ENCODE measurements at places on chromosomes 1 and 21. TPM values are rescaled to one million over a fixed set of nuclear protein-coding genes. Genes with fewer than 3 reads are reported as not detected.

GRCh38 chr1:229385853-229386456, 43.1 kb upstream of the CCSAP start:
- H3K27me3 ChIP-seq, result peaks cover 23% of the 10 kb centered on the region
- no peaks in the 10 kb centered on the region for H3K4me1 ChIP-seq
- H3K4me3 ChIP-seq, result no peak overlapping the region
- no peaks in the 10 kb centered on the region for H3K36me3 ChIP-seq

- peaks cover 68% of the 10 kb centered on the region for H3K36me3 ChIP-seq
- no peak overlapping the region for H3K4me3 ChIP-seq
- H3K27ac ChIP-seq, result no peak overlapping the region
Observed at GRCh38 chr21:28959367-28960099, 33.1 kb downstream of the LTN1 start.

- no peak overlapping the region for H3K4me3 ChIP-seq
- no peaks in the 10 kb centered on the region for H3K4me1 ChIP-seq
- H3K36me3 ChIP-seq, result no peaks in the 10 kb centered on the region
- H3K27me3 ChIP-seq, result peaks cover 6% of the 10 kb centered on the region
Observed at GRCh38 chr1:199515261-199515660, 512.2 kb upstream of the NR5A2 start.

- no peak overlapping the region for H3K27ac ChIP-seq
- H3K4me3 ChIP-seq, result no peak overlapping the region
- H3K4me1 ChIP-seq, result no peaks in the 10 kb centered on the region
- no peaks in the 10 kb centered on the region for H3K27me3 ChIP-seq
- no peaks in the 10 kb centered on the region for H3K36me3 ChIP-seq
- no peak for DNase-seq
Observed at GRCh38 chr1:94951046-94951445, 24.1 kb upstream of the CNN3 start.

DNA sequence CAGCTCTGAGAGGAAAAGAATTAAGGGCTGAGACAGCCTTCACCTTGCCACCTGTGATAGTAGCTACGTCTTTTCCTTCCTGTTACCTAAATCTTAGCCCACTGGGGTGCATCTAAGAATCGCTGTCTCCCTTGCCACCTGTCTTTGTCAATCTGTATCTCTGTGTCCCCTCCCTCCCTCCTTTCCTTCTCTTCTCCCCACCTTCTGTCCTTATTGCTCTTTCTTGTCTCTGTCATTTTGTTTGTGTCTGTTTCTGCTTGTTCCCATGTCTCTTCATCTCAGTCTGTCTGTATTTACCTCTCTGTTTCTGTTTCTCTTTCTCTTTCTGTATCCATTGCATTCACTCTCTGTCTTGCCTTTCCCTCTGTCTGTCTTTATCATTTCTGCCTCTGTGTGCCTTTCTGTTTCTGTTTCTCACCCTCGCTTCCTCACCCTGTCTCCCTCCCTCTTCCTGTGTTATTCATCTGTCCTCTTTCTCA, 30.2 kb downstream of the SLC22A15 start:
- H3K27ac ChIP-seq, result peak overlapping the region; percentile 77
- peaks cover 7% of the 10 kb centered on the region for H3K4me1 ChIP-seq
- no peaks in the 10 kb centered on the region for H3K36me3 ChIP-seq
- peak; percentile 15 for DNase-seq
- peaks cover 4% of the 10 kb centered on the region for H3K27me3 ChIP-seq

- H3K4me1 ChIP-seq, result peaks cover 47% of the 10 kb centered on the region
- no peaks in the 10 kb centered on the region for H3K27me3 ChIP-seq
- H3K4me3 ChIP-seq, result peak overlapping the region; percentile 45
- peak overlapping the region; percentile 76 for H3K27ac ChIP-seq
- H3K36me3 ChIP-seq, result peaks cover 69% of the 10 kb centered on the region
Observed at GRCh38 chr1:235124665-235125064, 4.0 kb downstream of the TOMM20 start.

DNA sequence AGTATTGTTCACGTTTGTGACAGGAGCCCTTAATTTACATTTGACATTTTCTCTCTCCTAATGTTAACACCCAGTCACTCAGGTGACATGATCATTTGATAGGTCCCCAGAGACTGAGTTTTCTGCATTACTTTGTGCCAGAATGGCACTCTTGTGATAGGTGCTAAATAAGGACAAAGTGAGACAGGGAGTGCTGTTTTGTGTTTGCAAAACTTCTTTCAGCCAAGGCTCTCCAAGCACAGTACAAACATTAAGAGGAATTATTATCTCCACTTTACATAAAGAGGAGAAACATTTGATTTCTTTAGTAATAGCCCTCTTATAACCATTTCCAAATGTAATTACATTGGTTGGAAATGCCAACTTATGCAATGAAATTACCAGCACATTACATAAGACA, 355.2 kb downstream of the NTNG1 start:
- no peaks in the 10 kb centered on the region for H3K4me1 ChIP-seq
- no peak overlapping the region for H3K4me3 ChIP-seq
- peaks cover 14% of the 10 kb centered on the region for H3K27me3 ChIP-seq
- no peak overlapping the region for H3K27ac ChIP-seq
- H3K36me3 ChIP-seq, result no peaks in the 10 kb centered on the region

GRCh38 chr21:36926989-36927718, 39.3 kb downstream of the HLCS start:
- no peak overlapping the region for H3K27ac ChIP-seq
- no peaks in the 10 kb centered on the region for H3K36me3 ChIP-seq
- no peak for DNase-seq
- H3K4me1 ChIP-seq, result peaks cover 2% of the 10 kb centered on the region
- H3K4me3 ChIP-seq, result no peak overlapping the region

DNA sequence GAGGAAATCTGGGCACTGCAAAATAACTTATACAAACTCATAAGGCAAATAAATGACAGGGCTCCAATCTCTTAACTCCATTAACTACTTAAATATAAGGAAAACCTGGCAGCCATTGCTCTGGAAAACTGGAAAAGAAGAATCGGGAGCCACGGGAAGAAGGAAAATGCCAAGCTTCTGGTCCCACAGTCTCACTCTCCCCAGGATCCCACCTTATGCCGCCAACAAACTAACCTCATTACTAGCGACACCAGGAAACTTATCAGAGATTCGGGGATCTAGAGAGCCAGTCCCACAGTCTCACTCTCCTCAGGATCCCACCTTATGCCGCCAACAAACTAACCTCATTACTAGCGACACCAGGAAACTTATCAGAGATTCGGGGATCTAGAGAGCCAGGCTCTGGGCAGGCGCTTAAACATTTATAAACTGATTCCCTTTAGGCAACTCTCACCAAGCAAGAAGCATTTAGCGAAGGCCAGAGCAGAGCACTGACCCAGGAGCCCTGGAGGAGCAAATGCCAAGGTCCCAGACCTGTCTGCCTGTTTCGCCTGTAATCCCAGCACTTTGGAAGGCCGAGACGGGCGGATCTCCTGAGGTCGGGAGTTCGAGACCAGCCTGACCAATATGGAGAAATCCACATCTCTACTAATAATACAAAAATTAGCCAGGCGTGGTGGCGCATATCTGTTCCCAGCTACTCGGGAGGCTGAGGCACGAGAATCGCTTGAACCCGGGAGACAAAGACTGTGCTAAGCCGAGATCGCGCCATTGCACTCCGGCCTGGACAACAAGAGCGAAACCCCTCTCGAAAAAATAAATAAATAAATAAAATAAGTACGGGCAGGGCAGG, 720 bp downstream of the PSMB2 start:
- H3K4me3 ChIP-seq, result peak overlapping the region; percentile 99
- no peak for DNase-seq
- peaks cover 17% of the 10 kb centered on the region for H3K27me3 ChIP-seq
- peak overlapping the region; percentile 98 for H3K27ac ChIP-seq
- peaks cover 21% of the 10 kb centered on the region for H3K36me3 ChIP-seq
- peaks cover 32% of the 10 kb centered on the region for H3K4me1 ChIP-seq

- H3K27me3 ChIP-seq, result peaks cover 9% of the 10 kb centered on the region
- H3K27ac ChIP-seq, result no peak overlapping the region
- no peak for DNase-seq
- H3K4me1 ChIP-seq, result no peaks in the 10 kb centered on the region
Observed at GRCh38 chr21:45318146-45318555, 30.5 kb upstream of the POFUT2 start.

- no peak overlapping the region for H3K4me3 ChIP-seq
- no peaks in the 10 kb centered on the region for H3K27me3 ChIP-seq
- no peaks in the 10 kb centered on the region for H3K4me1 ChIP-seq
- DNase-seq, result no peak
Observed at GRCh38 chr1:91334856-91335255, 69.8 kb downstream of the HFM1 start.

GRCh38 chr1:174497478-174497877, 49.7 kb downstream of the GPR52 start:
- H3K27ac ChIP-seq, result no peak overlapping the region
- H3K27me3 ChIP-seq, result no peaks in the 10 kb centered on the region
- DNase-seq, result no peak

- H3K36me3 ChIP-seq, result no peaks in the 10 kb centered on the region
- no peaks in the 10 kb centered on the region for H3K27me3 ChIP-seq
- no peak overlapping the region for H3K4me3 ChIP-seq
- no peak overlapping the region for H3K27ac ChIP-seq
Observed at GRCh38 chr1:101980974-101981373, 15.8 kb downstream of the OLFM3 start.

- no peak overlapping the region for H3K4me3 ChIP-seq
- peaks cover 38% of the 10 kb centered on the region for H3K4me1 ChIP-seq
- no peak for DNase-seq
- peaks cover 19% of the 10 kb centered on the region for H3K27me3 ChIP-seq
- no peaks in the 10 kb centered on the region for H3K36me3 ChIP-seq
Observed at GRCh38 chr1:9427388-9427787, 111.9 kb upstream of the SLC25A33 start.

- no peak overlapping the region for H3K27ac ChIP-seq
- peaks cover 25% of the 10 kb centered on the region for H3K27me3 ChIP-seq
- no peak for DNase-seq
- H3K36me3 ChIP-seq, result no peaks in the 10 kb centered on the region
- no peak overlapping the region for H3K4me3 ChIP-seq
Observed at GRCh38 chr1:212644866-212645545, 36.4 kb downstream of the ATF3 start.

GRCh38 chr1:109279615-109280278, 3.2 kb downstream of the PSRC1 start:
- no peak for DNase-seq
- no peak overlapping the region for H3K27ac ChIP-seq
- H3K4me3 ChIP-seq, result no peak overlapping the region
- peaks cover 13% of the 10 kb centered on the region for H3K36me3 ChIP-seq
- peaks cover 27% of the 10 kb centered on the region for H3K4me1 ChIP-seq

GRCh38 chr1:33099290-33100118, 18.6 kb downstream of the AZIN2 start:
- peaks cover 51% of the 10 kb centered on the region for H3K4me1 ChIP-seq
- peak overlapping the region; percentile 70 for H3K4me3 ChIP-seq
- H3K27ac ChIP-seq, result peak overlapping the region; percentile 96
- H3K36me3 ChIP-seq, result peaks cover 13% of the 10 kb centered on the region
- DNase-seq, result peak; percentile 84

GRCh38 chr21:36127977-36128376, 6.9 kb upstream of the CBR3 start:
- no peak overlapping the region for H3K4me3 ChIP-seq
- H3K36me3 ChIP-seq, result peaks cover 4% of the 10 kb centered on the region
- no peak overlapping the region for H3K27ac ChIP-seq
- no peak for DNase-seq

GRCh38 chr1:185334182-185334581, 17.1 kb upstream of the IVNS1ABP start:
- DNase-seq, result no peak
- H3K36me3 ChIP-seq, result no peaks in the 10 kb centered on the region
- H3K4me1 ChIP-seq, result peaks cover 20% of the 10 kb centered on the region
- no peak overlapping the region for H3K4me3 ChIP-seq
- no peaks in the 10 kb centered on the region for H3K27me3 ChIP-seq
- H3K27ac ChIP-seq, result no peak overlapping the region

- no peaks in the 10 kb centered on the region for H3K36me3 ChIP-seq
- no peak for DNase-seq
- no peak overlapping the region for H3K4me3 ChIP-seq
- peaks cover 22% of the 10 kb centered on the region for H3K27me3 ChIP-seq
Observed at GRCh38 chr1:184189361-184189760, 137.8 kb downstream of the TSEN15 start.

DNA sequence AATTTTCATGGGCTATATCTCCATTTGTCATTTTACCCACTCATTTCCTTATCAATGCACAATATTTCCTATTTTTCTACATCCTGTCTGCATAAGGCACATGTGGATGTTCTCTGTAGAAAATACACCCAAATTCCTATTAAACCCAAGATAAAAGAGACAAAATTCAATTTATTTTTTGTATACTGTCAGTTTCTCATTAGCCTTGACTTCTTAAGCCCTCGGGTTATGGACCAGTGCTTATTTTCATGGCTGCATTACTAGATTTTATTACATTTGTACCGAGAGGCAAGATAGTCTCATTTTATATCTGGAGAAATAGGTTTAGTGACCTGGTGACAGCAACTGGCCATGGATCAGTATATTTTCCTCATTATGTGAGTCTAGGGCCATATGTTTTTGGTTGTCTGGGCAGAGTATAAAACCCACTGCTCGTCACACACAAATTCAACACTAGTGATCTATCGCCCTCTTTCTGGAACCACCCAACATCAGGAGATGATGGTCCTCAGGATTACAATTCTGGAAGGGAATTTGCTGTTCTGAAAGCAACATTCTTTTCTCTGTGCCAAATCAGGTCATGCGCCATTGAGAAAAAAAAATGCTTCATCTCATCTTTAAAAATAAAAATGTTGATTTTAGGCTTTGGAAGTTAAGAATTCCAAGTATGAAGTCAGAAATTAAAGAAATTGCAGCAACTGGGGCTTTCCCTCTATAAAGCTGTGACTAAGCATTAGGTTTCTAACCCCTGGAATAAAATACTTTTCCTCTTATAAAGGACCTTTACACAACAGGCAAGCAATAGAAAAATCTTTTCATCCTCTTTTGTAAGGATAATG, 81.4 kb downstream of the ASTN1 start:
- DNase-seq, result no peak
- no peaks in the 10 kb centered on the region for H3K27me3 ChIP-seq
- H3K4me1 ChIP-seq, result no peaks in the 10 kb centered on the region
- no peaks in the 10 kb centered on the region for H3K36me3 ChIP-seq
- no peak overlapping the region for H3K4me3 ChIP-seq

DNA sequence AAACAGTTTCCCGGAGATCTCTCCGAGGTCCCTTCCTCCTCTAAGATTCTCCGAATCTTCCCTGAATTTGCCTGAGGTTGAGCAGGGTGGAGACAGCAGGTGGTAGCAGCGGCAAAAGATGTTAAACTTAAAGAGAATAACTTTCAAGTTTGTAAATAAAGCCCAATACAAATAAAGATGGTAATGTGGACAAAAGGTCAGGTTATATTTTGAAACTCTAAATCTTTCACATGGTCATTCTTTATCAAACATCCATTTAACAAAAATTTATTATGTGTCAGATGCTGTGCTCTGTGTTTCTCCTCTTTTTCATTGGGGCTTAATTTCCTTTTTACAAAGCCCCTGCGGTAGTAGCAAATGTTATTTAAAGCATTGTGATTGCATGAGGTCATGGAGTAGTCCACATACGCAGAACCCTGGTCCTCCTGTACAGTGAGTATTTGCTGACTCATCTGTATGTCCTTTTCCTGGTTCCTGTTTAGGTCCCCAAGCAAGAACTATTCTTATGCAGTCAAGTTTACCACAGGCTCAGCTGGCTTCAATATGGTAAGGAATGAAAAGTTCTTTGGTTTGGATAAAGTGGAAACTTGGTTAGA, 119.2 kb downstream of the ITSN1 start:
- H3K27ac ChIP-seq, result no peak overlapping the region
- no peaks in the 10 kb centered on the region for H3K4me1 ChIP-seq
- H3K36me3 ChIP-seq, result no peaks in the 10 kb centered on the region
- no peaks in the 10 kb centered on the region for H3K27me3 ChIP-seq

SMG5 gene
- total RNA-seq, result 89.3 TPM

NTMT2 gene
- not detected for total RNA-seq

VHLL gene
- not detected for total RNA-seq

TLR5 gene
- total RNA-seq, result 0.34 TPM

UBE2Q1 gene
- total RNA-seq, result 101 TPM

SH2D5 gene
- 0.05 TPM for total RNA-seq

HSPB7 gene
- not detected for total RNA-seq

FCMR gene
- 16.7 TPM for total RNA-seq

OR2L5 gene
- not detected for total RNA-seq
